ENCODE measurements at places on chromosomes 4 and X. TPM values are rescaled to one million over a fixed set of nuclear protein-coding genes. Genes with fewer than 3 reads are reported as not detected.

- H3K36me3 ChIP-seq: no peaks in the 10 kb centered on the region
- H3K4me3 ChIP-seq: no peak overlapping the region
- H3K27ac ChIP-seq: no peak overlapping the region
- H3K4me1 ChIP-seq: no peaks in the 10 kb centered on the region
- no peaks in the 10 kb centered on the region for H3K27me3 ChIP-seq
Measured at GRCh38 chr4:96035727-96036126, 195.8 kb downstream of the PDHA2 start.

GRCh38 chr4:156970501-156971164 lies 966 bp downstream of the PDGFC start:
- no peak overlapping the region for H3K27ac ChIP-seq
- no peak overlapping the region for H3K4me3 ChIP-seq
- no peaks in the 10 kb centered on the region for H3K4me1 ChIP-seq
- no peak for DNase-seq

- no peaks in the 10 kb centered on the region for H3K27me3 ChIP-seq
- H3K27ac ChIP-seq: no peak overlapping the region
- peaks cover 31% of the 10 kb centered on the region for H3K4me1 ChIP-seq
- no peak overlapping the region for H3K4me3 ChIP-seq
- no peak for DNase-seq
- no peaks in the 10 kb centered on the region for H3K36me3 ChIP-seq
Measured at GRCh38 chr4:154076921-154077320, 288.0 kb upstream of the SFRP2 start.

DNA sequence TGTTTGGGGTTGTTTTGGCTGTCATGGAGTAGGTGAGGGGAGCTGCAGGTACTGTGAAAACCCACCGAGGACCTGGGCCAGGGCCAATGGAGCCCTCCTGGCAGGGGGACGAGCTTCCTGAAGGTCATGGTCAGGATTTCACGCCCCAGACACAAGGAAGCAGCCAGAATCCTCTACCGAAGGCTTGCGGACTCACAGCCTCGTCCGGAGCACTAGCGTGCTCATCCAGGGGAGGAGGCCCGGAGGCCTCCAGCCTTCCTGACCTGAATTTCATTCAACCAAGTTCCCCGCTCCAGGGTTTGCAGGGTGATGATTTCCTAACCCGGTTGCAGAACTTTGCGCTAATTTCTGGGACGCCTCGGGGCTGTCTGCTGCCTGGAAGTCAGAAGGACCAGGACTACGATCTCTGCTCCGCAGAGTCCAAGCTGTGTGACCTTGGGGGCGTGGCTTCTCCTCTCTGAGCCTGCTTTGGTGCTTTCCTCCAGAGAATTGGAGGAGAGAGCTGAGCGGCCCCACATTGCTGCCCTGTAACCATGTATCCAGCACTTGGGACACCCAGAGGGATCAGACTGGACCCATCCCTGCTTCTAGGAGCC lies 56.2 kb upstream of the ADRA2C start:
- H3K27ac ChIP-seq: no peak overlapping the region
- no peaks in the 10 kb centered on the region for H3K4me1 ChIP-seq
- DNase-seq: no peak
- no peaks in the 10 kb centered on the region for H3K27me3 ChIP-seq

DNA sequence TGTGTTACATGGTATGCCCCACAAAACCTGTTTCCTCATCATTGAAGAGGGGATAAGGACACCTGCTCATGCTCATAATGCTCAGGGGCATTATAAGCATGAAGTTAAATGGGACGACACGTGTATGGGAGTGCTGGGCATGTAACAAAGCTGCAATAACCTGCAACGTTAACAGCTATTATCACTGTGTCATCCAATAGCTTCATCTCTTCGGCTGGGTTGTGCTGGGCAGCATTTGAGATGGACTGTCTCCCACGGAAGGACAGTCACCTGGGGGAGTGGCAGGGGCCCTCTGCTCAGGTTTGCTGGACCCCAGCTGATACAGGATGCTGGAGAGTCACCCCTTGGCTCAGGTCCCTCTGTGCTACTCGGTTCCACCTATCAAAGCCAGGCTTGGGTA lies 94.5 kb downstream of the NSUN7 start:
- H3K27me3 ChIP-seq: no peaks in the 10 kb centered on the region
- H3K4me1 ChIP-seq: no peaks in the 10 kb centered on the region
- DNase-seq: no peak

- H3K4me3 ChIP-seq: no peak overlapping the region
- H3K4me1 ChIP-seq: no peaks in the 10 kb centered on the region
- no peak overlapping the region for H3K27ac ChIP-seq
- no peaks in the 10 kb centered on the region for H3K27me3 ChIP-seq
- no peaks in the 10 kb centered on the region for H3K36me3 ChIP-seq
- no peak for DNase-seq
Measured at GRCh38 chrX:21638311-21638710, 19.8 kb downstream of the KLHL34 start.

DNA sequence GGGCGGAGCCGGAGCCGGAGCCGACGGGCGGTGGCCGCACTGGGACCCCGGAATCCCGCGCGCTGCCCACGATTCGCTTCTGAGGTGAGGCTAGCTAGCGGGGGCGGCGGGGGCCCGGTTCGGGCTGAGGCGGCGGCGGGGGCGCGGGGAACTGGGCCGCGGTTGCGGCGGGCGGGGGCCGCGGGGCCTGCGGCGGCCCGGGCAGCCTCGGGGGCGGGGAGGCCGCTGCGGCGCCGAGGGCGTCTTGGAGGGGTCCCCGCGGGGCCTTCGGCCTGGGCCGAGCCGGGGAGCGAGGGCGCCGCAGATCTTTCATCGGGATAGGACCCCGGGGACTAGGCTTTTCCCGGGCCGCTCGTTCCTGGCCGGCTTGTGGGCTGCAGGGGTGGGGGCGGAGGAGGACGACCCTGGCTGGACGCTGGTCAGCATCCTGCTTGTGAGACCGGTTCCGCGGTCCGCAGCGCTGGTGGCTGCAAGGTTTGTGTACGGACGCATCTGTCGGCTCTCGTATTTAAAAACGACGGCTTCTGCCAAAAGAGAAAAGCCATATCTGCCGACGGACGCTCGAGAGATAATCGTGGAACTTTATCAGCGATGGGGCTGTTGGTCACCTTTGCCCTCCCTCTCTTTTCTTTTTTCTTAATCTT lies 419 bp downstream of the ADD1 start:
- no peaks in the 10 kb centered on the region for H3K36me3 ChIP-seq
- peak; percentile 58 for DNase-seq
- H3K27me3 ChIP-seq: no peaks in the 10 kb centered on the region
- H3K4me1 ChIP-seq: peaks cover 33% of the 10 kb centered on the region
- no peak overlapping the region for H3K27ac ChIP-seq

- DNase-seq: no peak
- H3K36me3 ChIP-seq: no peaks in the 10 kb centered on the region
- no peak overlapping the region for H3K4me3 ChIP-seq
- no peaks in the 10 kb centered on the region for H3K27me3 ChIP-seq
- H3K27ac ChIP-seq: no peak overlapping the region
Measured at GRCh38 chrX:79146640-79147390, 2.3 kb downstream of the GPR174 start.

GRCh38 chrX:1535241-1536041 lies 1.5 kb downstream of the P2RY8 start:
- H3K27ac ChIP-seq: peak overlapping the region; percentile 96
- DNase-seq: peak; percentile 82
- H3K4me3 ChIP-seq: peak overlapping the region; percentile 98
- H3K4me1 ChIP-seq: peaks cover 30% of the 10 kb centered on the region
- peaks cover 12% of the 10 kb centered on the region for H3K36me3 ChIP-seq

The NKX6-1 gene
- total RNA-seq: not detected

All from Karpas-422 (cell line).